ENCODE measurements at places on chromosomes 1 and 21.
A peak's percentile ranks its signal among the peaks of the same experiment; 100 is the strongest.

DNA sequence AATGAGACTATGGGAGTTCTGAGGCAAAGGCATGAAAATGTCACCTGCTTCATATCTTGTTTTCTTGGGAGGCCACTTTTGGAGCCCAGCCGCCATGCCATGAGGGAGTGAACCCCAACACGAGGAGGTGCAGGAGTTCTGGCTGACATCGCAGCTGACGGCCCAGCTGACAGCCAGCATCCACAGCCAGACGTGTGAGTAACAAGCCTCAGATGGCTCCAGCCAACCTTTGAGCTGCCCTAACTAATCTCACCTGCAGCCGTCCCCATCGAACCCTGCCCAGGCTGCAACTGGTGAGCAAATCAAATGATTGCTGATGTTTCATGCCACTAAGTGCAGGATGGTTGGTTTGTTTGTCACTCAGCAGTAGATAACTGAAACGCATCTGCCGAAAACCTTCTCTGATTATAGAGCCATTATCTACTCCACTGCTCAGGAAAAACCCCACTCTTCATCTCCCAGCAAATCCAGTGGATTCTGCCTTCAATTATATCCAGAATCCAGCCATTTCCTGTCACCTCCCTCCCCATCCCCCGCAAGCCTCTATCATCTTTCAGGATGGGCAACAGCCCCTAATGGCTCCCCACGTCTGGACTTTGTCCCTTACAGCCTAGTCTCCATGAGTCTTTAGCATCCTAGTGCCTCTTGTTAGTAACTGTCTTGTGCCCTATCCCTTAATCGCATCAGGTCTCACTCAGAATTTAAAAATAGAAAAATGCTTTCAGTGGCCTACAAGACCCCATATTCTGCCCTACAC is 18.5 kb upstream of the RAB4A start:
- DNase-seq = no peak

DNA sequence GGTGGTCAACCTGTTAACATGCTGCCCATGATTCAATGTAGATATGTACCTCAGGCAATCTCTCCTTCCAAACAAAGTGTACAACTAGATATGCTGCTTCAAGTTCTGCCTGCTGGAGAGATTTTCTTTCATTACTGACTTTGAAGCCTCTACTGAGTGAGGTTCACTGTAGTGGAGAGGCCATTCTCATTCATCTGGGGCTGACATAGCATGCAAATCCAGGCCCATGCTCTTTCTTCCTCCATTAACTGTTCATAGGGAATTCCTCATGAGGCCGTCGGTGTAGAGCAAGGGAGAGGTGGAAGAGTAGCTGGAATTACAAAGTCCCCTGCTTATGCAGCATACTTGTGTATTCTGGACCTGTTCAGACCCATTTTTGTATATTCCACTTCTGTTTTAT is 38.6 kb downstream of the VANGL2 start:
- no peak for DNase-seq

- DNase-seq = peak; percentile 63
These were observed 14.7 kb upstream of the SSX2IP start for GRCh38 chr1:84704872-84705417.

DNA sequence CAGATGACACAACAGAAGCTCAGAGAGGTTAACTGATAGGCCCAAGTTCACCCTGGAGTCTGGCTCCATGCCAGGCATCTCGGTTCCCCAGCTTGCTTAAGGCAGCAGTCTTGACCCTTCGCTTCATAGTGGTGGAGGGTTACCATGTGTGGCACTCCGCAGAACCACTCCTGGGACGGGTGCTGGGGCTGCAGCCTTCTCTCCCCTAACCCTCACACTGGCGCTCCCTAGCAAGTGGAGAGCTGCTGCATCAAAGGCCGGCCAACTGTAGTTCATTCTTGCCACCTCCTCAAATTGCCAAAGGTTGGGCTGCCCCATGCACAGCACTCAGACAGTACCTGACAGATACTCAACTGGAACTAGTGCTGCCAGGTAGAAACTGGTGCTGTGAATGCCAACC is 70.2 kb upstream of the KCND3 start:
- DNase-seq = no peak

GRCh38 chr1:245184779-245185178 is 30.0 kb downstream of the KIF26B start:
- DNase-seq = no peak

DNA sequence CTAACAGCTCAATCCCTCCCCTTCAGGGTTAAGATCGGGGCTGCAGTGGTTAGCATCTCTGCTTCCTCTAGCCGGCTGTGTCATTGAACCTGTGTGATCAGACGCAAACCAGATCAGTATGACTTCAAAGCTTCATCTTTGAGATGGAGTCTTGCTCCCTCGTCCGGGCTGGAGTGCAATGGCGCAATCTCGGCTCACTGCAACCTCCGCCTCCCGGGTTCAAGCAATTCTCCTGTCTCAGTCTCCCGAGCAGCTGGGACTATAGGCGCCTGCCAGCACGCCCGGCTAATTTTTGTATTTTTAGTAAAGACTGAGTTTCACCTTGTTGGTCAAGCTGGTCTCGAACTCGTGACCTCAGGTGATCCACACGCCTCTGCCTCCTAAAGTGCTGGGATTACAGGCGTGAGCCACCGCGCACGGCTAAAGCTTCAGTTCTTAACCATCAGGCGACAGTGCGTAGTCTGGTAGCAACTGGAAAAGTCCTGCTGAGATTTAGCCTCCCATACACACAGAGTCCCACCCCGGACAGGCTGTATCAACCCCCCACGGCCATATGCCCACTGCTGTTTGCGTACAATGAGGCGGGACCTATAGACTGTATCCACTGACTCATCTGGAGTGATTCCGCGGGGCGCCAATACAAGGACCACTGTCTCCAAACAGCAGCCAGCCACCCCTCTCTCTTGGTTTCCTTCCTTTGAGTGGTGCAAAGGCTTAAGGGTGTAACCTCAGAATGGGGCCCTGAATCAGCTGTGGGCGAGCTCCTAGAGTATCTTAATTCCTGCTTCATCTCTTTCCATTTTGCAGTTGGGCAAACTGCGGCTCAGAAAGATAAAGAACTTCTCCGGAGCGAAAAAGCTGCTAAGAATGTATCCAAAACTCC is 23.3 kb downstream of the CELA3A start:
- peak; percentile 94 for DNase-seq

GRCh38 chr1:169089776-169090175 is 16.7 kb upstream of the ATP1B1 start:
- no peak for DNase-seq

DNA sequence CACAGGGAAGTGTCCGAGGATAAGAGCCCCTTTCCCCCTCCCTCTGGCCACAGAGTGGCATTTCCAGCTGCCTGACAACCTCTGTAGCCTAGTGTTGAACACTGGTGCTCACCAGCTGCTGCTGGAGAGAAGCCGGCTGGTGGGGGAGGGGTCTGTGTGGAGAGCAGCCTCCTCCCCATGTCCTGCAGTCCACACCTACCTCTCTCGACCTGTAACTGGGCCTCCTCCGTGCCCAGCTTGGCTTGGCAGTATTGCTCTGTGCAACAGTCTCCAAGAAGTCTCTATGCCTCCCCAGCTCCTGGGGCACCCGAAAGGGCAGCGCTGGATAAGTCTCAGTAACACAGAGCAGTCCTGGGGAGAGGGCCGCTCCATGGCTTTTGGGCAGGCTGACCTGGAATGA is 17.0 kb downstream of the PAPPA2 start:
- DNase-seq = no peak

GRCh38 chr1:175129182-175129581 is 61.5 kb downstream of the TNN start:
- DNase-seq = no peak

- no peak for DNase-seq
These were observed 1119.5 kb downstream of the PLA2G4A start for GRCh38 chr1:187948170-187948794.

DNA sequence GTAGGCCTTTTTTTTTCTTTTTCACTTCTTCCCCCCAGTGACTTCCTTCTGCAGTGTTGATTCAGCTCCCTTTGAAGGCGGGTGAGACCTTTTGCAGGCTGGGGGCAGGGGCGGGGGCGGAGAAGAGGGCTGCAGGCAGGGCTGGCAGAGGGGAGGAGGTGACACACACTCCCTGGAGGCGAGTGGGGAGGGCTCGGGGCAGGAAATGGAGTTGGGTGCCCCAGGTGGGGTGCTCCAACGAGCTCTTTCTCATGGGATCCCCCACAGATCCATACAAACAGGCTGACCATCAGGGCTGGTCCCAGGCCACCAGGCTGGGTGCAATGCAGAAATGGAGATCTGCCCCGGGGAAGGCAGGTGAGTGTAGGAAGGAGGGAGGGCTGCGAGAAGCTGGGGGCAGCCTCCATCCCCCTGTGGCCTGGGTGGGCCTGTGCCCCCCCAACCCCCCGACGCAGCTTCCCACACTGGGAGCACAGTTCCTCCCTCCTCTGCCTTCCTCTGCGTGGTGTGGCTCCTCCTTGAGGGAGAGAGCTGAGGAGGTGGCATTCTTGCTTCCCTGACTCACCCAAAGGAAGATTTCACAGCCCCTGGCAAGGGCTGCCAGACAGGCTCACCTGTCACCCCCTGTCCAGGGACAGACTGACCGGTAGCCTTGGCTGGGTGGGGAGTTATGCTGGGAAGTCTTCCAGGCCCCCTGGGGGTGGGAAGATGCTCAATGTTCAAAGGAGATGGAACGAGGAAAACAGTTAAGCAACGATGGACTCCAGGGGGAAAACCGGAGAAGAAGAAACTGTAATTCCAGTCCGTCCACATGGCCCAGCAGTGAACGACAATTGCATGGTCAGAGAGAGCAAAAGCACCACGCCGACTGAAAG is 7.1 kb upstream of the ITGB2 start:
- DNase-seq = peak; percentile 88

- DNase-seq = no peak
These were observed 1165.7 kb downstream of the BRINP3 start for GRCh38 chr1:189311915-189312314.

- no peak for DNase-seq
These were observed 1028.6 kb upstream of the PRMT6 start for GRCh38 chr1:106027871-106028270.

DNA sequence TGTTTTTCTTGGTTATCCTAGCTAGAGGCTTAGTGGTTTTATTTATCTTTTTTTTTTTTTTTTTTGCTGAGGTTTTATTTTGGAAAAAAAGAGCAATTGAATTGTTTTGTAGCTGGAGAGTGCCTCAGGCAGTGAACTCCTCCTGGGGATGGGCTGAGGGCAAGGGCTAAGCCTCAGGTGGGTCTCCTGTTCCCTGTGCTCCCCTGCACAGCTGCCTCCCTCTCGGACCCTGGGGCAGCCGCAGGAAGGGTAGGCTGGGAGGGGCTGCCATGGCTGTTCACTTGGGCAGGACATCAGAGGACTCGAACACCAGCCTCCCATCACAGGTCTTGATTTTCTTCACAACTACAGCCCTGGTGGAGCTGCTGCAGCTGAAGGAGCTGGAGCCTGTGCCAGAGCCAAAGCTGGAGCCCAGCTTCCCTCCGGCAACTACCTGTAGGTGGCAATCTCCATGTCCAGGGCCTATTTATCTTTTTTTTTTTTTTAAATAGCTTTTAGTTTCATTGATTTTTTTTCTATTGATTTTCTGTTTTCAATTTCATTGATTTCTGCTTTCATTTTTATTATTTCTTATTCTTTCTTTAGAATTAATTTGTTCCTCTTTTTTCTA is 28.9 kb downstream of the LEPR start:
- DNase-seq = no peak

- no peak for DNase-seq
These were observed 50.4 kb downstream of the EIF4G3 start for GRCh38 chr1:21126324-21126723.

GRCh38 chr21:18411565-18411964 is 8.0 kb upstream of the TMPRSS15 start:
- DNase-seq = no peak

DNA sequence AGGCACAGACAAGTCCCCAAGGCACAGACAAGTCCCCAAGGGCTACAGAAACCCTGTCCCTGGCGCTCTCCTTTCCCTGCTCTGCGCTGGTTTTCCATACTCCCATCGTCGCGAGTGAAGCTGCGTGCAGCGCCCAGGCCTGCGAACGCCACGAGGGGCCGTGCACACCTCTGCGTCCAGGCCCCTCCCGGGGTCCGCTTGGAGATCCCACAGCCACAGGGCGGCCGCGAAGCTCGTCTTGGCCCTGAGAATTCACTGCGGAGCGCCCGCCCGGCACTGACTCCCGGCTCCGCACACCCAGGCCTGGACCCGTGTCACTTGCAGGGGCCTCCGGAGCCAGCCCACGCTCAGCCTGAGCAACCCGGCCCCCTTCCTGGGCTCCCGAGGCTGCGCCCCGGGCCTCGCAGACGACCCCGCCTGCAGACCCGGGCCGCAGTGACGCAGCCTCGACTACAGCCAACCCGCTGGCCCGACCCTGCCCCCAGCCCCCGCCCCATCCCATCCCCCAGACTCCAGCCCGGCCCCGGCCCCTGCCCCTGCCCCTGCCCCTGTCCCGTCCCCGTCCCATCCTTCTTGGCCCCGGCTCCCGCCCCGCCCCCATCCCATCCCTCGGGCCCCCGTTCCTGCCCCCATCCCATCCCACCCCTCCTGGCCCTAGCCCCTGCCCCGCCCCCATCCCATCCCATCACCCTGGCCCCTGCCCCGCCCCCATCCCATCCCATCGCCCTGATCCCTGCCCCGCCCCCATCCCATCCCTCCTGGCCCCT is 841 bp downstream of the POFUT2 start:
- no peak for DNase-seq

DNA sequence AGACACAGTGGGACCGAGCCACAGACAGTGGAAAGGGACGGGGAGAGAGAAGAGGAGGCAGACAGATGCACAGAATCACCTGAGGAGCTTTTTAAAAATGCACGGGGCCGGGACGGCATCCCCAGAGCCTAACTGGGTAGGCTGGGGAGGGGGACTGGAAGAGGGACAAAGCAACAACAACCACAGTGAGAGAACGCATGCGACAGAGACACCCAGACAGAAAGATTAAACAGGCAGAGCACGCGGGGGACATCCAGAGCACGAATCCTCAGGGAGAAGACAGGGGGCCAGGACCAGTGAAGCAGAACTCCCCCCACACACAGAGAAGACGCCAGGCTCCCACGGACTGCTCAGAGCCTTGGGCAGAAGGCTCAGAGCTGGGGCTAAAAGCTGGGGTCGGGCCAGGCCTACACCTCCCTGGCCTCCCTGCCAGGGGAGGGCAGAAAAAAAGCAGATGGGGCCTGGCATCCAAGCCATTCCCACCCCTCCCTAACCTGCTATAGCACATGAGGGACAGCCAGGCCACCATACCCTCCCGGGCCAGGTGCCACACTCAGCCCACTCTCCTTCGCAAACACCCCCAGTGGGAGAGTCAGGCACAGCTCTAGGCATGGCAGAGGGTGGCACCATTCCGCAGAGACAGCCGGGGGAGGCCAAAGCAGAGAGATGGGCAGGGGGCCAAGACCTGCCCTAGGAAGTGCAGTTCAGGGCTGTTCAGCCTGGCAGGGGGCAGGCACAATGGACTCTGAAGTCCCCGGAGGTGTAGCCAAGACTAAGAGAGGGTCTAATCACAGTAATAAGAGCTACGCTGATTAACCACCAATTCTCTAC is 29.8 kb upstream of the COL16A1 start:
- no peak for DNase-seq

- no peak for DNase-seq
These were observed 185.0 kb downstream of the PCP4 start for GRCh38 chr21:40052276-40052675.

GRCh38 chr1:214280386-214281020 is 456 bp upstream of the SMYD2 start:
- peak; percentile 65 for DNase-seq

All from Kasumi-1 (cell line).